ENCODE measurements at places on chromosomes 13 and 19.

GRCh38 chr13:79614250-79614918 is 133.4 kb downstream of the NDFIP2 start:
- DNase-seq = no peak

DNA sequence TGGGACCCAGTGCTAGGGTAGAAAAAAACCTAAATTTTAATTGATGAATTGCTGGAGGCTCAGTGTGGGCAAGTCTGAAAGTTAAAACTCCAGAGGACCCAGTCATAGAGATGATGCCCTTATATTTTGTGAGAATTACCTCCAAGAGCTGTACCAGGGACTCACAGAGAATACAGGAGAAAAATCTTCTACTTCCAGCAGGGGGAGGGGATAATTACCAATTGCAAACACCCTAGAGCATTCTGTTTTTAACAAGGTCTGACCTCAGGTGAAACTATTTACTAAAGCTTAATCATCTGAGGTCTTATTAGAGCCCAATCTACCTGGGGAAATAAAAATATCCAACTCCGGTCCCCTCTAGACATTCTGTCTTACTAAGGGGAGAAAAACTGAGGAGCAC is 994.7 kb upstream of the MIR17HG start:
- no peak for DNase-seq

DNA sequence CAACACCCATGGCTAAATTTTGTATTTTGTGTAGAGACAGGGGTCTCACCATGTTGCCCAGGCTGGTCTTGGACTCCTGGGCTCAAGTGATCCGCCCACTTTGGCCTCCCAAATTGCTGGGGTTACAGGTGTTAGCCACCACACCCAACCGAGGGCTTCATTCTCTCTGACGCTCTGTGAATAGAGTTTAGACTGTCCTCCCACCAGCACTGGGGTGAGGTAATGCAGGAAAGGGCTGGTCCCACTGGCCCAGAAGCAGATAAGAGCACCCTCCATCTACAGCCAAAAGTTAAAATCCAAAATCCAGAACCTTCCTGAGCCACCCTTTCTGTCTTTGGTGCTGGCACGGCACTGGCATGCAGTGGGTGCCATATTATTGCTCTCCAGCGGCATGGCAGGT is 31.8 kb upstream of the HOMER3 start:
- no peak for DNase-seq

DNA sequence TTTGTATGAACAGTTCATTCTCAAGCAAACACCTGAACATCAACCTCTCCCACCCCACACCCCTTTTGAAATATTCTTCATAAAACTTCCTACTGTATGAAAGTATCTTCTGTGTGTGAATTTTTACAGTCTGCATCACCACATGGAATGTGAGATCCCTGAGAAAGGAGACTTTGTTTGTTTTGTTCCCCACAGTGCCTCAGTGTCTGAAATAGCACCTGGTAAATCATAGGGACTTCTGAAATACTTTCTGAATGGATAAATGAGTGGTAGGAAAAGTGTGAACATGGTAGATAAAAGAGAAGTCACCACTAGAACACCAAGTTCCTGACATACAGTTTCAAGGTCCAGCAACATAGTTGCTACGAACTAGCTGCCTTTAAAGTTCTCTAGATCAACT is 1071.2 kb downstream of the EFNB2 start:
- peak; percentile 28 for DNase-seq

DNA sequence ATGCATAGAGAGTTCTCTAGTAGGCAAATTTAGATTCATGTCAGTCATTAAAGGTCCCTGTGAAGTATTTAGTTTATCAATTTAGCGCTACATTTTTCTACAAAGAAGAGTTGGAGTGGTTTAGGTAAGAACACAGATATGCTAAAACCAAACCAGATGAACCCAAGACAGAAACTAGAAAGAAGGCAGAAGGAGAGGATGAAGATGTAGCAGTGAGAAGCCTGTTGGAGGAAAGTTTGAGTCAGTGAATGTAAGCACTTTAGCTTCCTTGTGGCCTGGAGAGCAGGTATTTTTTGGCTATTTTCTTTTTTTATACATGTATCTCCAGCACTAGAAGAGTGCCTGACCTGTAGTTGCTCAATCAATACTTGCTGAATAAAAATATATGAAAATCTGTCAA is 223.7 kb downstream of the KCNRG start:
- DNase-seq = no peak

GRCh38 chr19:47609906-47610894 is 1.3 kb downstream of the BICRA start:
- peak; percentile 49 for DNase-seq

DNA sequence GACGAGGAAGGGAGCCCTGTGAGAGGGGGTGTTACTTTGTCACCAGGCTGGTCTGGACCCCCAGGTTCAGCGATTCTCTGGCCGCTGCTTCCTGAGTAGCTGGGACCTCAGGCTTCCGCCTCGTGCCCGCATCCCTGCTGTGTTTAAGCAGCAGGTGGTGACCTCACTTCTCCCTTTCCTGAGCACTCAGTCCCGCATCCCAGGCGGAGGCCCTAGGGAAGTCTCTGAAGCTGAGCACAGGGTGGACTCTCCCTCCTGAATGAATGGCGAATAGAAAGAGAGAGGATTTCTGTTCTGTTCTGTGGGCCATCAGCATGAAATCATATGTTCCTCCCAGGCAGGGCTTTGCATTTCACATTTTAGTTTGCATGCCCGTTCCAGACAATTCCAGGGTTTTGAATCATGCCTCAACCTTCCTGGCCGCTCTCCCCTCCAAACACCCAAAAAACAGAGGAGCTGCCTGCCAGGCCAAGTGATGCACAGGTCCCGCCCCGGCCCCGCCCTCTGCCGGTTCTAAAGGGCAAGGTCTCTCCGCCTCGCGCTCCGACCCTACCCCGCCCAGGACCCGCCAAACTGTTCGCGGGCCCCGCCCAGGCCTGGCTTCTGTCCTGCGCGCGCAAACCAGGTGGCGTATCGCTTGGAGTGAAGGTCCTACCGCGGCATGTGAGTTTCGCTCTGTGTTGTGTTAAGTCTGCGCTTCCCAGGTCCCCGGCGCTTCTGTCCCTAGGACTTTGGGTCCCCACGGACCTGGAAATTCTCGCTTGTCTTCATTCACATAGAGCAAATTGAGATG is 35.1 kb upstream of the ZNF808 start:
- peak; percentile 1 for DNase-seq

GRCh38 chr19:47005873-47006272 is 13.8 kb upstream of the NPAS1 start:
- peak; percentile 36 for DNase-seq

GRCh38 chr13:41461527-41462139 is 4.3 kb downstream of the RGCC start:
- DNase-seq = no peak

DNA sequence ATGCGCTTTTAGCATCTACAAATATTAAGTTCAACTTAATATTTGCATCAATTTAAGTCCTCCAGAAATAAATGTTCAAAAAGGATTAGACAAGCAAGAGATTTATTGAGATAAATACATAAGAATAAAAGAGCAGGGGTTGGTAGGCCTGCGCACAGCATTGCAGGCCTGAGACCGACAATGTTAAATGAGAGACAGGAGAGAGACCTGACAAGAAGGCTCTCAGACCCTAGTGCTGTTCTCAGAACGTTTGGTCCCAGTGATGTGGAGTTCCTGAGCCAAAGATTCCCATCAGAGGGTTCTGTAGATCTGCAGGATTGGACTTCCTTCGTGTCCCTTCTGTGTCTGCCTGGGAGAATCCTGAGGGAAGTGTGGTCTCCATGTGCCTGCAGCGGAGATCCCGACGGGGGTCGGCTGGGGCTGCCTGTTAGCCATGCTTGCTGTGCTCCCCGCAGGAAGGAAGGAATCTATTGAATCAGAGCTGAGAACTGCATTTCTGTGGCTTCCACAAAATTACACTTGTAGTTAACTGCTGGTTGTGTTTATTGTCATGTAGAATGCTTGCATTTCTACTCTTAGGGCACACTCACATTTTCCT is 369.9 kb upstream of the SLC10A2 start:
- no peak for DNase-seq

- no peak for DNase-seq
Observed at GRCh38 chr13:59363313-59363712, 800.4 kb downstream of the DIAPH3 start.

- peak; percentile 73 for DNase-seq
Observed at GRCh38 chr13:33191425-33192210, 93.9 kb downstream of the STARD13 start.

Data from fibroblast of skin of right biceps (primary cell).